ENCODE measurements at places on chromosomes 5 and 9.

DNA sequence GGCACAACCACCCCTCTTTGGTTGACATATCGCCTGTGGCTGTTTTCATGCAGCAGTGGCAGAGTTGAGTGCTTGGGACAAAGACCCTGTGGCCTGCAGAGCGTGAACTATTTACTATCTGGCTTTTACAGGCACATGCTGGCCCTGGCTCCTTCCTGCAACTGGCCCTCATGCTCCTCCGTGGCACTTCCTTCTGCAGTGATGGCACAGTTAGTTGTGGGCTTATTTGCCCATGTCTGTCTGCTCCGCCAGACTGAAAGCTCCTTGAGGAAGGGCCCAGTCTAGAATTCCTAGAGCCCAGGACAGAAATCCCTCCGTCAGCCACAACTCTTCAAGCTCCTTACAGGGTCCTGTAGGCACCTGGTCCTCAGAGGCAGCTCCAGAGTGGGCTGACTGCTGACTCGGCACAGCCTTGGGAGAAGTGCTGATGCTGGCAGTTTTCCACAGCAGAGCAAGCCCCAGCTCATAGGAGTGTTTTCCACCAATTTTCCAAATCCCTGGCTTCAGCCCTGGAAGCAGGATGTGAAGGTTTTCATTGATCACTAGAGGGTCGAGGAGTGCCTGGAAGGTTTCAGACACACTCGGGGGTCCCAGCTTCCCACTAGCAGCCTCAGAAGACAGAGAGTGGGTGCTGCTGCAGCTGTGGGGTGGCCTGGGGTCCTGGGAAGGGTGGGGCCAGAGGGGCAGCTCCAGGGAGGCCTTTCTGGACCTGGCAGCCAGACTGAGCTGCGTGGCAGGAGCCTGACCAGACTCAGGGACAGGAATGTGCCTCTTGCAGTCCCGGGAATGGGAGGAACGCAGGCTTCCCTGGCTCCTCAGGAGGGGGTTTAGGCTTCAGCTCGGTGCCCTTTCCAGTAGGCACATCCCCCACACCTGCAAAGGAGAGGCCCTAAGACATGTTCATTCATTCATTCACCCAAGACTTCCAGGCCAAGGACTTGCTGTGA lies 56.5 kb upstream of the ANGPTL2 start:
- no peak for DNase-seq

DNA sequence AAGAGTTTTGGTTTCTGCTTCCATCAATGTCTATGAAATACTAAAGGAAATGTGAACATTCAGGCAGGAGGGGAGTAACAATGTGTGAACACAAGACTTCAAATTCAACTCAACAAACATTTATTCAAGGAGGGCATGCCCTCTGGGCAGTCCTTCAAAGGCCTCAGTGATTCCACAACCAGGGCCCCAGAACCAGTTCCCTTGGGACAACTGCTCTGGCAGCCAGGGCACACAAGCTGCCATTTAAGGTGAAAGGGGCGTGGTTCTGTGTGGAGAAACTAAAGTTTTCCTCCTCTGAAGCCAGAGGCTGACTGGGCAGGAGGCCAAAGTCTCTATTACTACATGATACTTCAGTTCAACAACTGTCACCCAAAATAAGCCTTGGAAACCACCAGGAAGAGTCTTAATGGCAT lies 3.2 kb downstream of the RBM18 start:
- peak; percentile 23 for DNase-seq

GRCh38 chr5:5353681-5354080 lies 68.8 kb upstream of the ICE1 start:
- no peak for DNase-seq

DNA sequence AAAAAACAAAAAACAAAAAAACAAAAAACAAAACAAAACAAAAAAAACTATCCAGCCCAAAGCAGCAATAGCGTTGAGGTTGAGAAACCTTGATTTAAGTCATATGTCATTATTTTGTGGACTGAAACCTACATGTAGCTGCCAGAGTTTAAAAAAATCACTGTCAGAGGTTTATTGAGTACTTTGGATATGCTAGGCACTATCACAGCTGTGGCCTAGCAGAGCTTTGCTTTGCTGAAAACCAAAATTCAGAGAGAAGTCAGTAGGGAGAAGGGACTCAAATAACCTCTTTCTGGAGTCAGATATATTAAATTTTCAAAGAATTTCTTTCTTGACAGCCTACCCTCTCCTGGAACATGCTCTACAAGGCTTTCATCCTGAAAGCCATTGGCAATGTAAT lies 151.5 kb downstream of the TARS1 start:
- no peak for DNase-seq

DNA sequence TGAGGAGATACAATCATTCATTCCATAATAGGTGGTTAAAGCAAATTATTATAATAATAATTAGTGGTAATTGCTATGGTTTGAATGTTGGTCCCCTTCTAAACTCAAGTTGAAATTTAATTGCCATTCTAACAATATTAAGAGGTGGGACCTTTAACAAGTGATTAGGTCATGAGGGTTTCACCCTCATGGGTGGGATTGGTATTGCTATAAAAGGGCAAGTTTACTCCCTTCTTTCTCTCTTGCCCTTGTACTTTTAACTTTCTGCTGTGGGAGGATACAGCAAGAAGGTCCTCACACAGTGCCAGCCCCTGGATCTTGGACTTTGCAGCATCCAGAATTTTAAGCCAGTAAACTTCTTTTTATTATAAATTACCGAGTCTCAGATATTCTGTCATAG lies 101.9 kb upstream of the PARP8 start:
- DNase-seq: no peak

GRCh38 chr9:89631384-89631783 lies 26.6 kb downstream of the GADD45G start:
- DNase-seq: no peak

DNA sequence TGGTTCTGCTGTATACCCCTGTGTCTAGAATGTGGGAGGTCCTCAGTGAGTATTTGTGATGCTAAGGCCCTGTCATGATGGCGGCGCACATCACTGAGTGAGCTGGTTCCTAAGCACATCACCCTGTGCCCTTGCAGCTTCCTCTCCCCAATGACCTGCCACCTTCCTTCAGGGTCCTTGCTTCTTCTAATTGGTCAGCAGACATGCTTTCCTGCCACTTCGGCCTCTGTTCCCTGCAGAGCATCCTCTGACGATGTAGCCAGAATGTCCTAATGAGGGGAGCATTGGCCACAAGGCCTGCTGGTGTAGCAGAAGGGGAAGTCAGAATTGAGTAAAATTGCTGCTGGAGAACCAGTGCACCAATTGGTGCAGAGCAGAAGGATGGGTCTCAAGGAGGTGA lies 31.1 kb upstream of the ANGPTL2 start:
- no peak for DNase-seq

DNA sequence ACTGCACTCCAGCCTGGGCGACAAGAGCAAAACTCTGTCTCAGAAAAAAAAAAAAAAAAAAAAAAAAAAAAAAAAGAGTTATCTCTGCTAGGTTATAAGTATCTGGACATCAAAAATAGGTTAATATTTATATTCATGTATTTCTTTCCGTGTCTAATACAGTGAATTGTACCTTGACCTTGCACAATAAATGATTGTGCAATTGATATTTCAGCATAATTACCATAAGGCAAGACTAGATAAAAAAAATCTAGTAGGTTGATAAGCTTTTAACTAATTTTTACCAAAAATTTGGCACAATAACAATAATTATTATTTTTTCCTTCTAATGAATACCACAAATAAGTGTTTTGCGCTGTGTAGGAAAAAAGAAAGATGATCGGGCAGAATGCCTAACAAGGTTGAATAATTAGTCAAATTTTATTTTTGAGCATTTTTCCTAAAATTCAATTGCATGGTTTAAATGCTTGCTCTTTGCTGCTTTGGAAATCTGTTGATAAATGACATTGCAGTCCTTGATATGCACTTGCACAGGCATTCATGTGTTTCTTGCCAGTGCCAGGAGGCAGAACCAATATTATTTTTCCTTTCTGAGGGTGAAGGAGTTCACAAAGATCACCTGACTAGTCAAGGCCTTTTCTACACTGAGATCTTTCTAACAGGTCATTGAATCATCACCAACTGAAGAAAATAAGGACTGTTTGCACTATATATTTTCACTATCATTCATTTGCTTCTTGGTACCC lies 127.5 kb downstream of the ARRDC3 start:
- DNase-seq: no peak

DNA sequence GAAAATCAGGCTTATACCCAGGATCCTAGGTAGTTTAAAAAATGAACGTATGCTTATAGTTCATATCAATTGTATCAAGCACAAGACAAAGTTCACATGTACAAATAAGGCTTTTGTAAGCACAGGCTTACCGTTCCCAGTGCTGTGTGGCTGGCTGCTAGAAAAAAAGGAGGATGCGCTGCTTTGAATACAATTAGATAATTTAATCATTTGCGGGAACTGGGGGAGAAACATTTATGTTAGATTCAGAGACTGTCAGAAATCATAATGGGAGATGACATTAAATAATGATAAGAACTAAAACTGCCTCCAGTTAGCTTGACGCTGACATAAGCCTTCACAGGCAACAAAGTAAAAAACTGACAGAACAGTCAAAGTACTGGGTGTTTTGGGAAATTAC lies 93.2 kb downstream of the FNBP1 start:
- DNase-seq: no peak

GRCh38 chr5:4080370-4080769 lies 484.7 kb downstream of the IRX1 start:
- no peak for DNase-seq

- peak; percentile 19 for DNase-seq
Observed at GRCh38 chr9:106717686-106718085, 145.3 kb upstream of the ZNF462 start.

DNA sequence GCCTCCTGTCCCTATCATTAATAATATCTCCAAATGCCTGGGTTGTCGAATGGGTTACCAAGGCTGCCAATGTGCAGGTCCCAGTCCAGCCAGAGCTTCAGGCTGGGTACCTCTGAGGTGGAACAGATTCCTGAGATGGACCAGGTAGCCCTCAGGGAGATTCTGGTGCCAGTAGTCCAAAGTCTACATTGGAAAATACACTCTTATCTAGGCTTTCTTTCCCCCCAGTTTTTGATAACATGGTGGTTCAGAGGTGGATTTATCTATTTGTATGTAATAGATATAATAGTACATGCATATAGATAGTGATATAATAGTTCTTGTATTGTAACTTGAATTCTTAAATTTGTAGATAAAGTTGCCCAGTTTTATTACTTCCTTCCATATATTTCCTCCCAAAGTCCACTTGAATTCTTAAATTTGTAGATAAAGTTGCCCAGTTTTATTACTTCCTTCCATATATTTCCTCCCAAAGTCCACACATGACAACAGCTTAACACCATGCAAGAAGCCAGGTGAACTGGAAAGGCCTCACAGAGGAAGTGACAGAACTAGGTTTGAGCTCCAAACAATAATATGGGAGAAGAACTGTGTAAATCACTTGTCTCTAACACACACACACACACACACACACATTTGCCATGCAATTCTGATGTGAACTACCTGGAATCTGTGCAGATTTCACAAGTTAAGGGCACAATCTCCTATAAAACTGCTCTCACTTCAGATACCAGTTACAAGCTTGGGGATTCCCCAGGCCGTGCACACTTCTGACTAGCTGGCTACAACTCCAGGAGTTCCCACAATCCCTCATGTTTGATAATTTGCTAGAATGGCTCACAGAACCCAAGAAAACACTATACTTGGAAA lies 30.7 kb upstream of the ERAP1 start:
- DNase-seq: no peak

GRCh38 chr5:107900721-107901120 lies 230.0 kb upstream of the EFNA5 start:
- no peak for DNase-seq

- no peak for DNase-seq
Observed at GRCh38 chr9:128809831-128810230, 8.5 kb upstream of the ENDOG start.

GRCh38 chr9:16069671-16070454 lies 517.0 kb downstream of the CCDC171 start:
- no peak for DNase-seq

DNA sequence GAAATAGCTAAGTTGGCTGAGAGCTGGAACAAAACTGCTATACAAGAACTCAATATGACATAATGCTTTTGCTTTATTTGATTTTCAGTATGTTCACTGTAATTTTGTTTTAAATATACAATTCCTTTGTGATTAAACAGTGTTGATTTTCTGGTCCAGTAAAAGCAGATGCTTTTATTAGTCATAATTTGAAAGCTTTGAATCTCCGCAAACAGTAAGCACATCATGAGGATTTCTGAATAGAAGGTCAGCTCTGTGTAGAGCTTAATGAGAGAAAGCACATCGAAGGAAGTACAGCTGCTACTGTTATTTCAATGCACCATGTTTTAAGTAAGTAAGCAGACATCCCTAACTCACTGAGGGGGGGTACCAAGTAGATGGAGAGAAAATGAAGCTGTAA lies 701.3 kb upstream of the ACO1 start:
- no peak for DNase-seq

DNA sequence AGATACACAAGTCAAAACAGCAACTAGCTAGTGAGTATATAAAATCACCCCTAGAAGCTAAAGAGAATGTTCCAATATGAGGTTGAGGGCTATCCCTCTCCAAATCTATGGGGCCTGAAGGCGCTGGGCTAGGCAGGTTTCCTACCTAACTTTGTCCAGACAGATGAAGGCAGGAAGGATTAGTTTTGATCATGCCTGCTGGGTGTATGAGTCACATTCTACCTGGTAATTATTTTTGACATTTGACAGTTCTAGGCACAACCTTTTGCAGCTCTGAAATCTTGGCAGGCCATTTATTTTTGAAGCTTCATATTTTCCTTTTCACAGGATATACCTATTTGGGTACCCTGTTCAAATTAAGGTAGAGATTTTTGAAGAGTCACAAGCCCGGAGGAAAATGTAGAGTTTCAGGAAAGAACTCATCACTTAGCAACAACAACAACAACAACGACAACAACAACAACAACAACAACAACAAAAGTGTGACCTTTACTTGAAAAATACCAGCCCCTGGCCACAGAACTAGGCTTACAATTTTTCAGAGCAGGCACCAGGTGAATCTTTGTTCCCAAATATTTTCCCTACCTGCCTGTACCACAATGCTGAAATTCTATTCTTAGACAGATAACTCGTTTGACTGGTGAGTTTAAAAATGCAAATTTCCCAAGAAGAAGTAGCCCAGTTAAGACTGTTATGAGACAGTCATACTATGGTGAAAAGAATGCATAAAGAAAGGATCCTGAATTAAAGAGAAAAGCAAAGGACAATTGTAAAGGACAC lies 175.5 kb upstream of the TUT7 start:
- DNase-seq: no peak

GRCh38 chr5:53257806-53258373 lies 148.3 kb upstream of the MOCS2 start:
- DNase-seq: no peak

- no peak for DNase-seq
Observed at GRCh38 chr9:126399251-126399650, 72.6 kb downstream of the MVB12B start.

- DNase-seq: no peak
Observed at GRCh38 chr5:34490506-34491250, 165.4 kb upstream of the RAI14 start.

GRCh38 chr5:97986069-97986468 lies 787.4 kb upstream of the RGMB start:
- DNase-seq: peak; percentile 70

DNA sequence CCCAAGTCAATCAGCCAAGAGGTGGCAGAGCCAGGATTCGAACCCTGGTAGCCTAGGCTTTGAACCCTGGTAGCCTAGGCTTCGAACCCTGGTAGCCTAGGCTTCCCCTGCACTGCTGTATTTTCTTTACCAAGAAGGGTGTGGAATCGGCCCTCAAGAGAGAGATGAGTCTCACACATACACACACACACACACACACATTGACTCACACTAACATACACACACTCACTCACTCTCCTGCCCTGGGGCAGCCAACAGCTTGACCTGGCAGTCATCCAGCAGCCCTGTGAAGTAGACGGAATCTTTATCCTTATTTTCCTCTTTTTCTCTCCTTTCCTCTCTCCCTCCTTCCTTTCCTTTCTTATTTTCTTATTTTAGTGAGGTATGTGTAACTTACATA lies 55.4 kb upstream of the RPL26L1 start:
- peak; percentile 42 for DNase-seq
